HS-27A (cell line): ENCODE measurements at places on chromosomes 7 and 10.
A peak's percentile ranks its signal among the peaks of the same experiment; 100 is the strongest.

- no peak for DNase-seq
Measured at GRCh38 chr7:27124096-27124901, 6.3 kb downstream of the HOXA4 start.

DNA sequence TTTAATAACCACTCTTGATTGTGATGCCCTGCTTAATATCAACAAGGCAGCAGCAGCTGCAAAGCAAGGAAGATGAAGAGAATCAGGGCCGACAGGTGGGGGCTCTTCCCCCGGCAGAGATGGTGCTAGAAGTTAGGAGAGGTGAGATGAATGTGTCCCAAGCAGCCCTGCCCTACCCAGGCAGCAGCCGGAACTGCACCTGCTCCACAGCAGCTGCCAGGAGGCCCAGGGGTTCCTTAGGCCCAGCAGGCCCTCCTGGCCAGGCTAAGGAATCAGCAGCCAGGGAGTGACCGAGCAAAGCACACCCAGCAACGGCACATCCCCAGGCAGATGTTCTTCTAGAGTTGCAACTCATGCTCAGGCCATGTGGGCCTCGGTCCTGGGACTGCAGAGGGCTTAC lies 17.9 kb downstream of the AFAP1L2 start:
- no peak for DNase-seq

DNA sequence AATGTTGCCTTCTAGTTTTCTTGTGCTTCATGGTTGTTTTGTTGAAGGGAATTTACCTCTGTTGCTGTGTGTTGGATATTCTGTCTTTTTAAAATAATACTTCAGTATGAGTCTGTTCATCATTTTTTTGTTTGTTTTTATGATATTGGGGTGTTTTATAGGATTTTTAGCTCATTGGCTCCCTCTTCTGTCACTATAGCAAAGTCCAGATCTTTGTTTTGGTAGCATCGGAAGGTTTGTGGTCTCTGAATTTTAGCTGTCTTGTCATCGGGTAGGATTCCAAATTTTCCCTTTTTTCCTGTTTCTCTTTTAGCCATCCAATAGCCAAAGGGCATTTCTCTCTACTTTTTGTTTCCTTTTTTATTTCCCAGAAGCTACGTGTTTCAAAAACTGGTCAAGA lies 91.4 kb downstream of the EXOC4 start:
- DNase-seq: no peak

- no peak for DNase-seq
Measured at GRCh38 chr7:47078241-47078640, 503.7 kb downstream of the TNS3 start.

GRCh38 chr10:77959384-77959783 lies 32.8 kb upstream of the DLG5 start:
- DNase-seq: no peak

DNA sequence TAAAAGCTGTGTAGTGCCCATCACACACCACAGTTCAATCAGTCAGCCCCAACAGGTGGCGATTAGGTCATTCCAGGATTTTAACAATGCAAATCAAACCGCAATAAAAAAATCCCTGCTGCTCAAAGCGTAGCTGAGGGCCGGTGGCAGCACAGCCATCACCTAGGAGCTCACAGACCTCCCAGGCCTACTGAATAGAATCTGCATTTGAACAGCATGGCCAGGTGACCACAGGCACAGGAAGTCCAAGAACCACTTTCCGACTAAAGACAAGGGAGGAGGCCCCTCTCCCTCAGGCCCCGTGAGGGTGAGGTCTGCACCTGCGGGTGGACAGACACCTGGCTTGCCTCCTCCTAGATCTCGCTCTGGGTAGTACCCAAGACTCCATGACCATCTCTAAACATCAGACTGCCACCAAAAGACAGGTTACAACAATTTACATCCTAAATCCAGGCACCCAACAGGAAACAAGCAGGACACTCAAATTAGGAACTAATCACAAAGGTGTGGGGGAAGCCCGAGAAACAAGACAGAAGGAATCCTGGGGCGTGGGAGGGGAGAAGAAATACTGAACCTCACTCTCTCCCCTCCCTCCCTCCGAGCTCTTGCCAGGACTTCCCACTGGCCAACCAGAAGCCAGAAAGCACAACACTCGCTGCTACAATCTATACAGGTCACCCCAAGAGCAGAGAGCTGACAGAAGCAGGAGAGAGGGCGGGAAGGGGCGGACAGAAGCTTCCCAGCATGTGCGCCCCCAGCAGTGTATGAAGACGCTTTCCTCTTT lies 19.2 kb downstream of the GNA12 start:
- no peak for DNase-seq

DNA sequence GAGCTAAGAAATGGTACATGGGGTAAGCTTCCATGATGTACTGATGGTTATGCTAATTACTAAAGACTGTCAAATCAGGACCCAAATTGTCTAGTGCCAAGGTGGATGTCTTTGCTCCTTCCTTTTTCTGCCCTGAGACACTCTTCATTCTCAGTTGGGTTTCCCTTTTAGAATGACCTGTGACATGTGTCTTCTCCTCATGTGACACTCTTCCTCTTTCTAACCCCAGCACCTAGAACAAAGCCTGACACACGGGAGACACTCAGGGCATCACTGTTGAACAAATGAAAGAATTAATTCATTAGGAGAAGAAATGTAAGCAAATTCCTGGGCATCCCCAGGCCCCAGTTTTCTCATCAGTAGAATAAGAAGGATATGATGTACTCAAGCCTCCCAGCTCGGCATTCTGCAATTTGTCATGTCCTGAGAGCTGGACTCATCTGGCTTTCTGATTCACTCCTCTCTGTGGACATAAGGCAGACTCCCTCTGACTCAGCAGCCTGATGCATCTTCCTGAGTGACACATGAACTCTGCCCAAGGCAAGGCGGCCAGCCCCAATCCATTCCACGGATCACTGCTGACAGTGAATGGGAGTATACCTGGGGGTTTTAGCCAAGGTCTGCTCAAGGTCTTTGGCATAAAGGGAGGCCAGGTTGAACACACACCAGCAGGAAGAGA lies 473.8 kb downstream of the KCNMA1 start:
- DNase-seq: peak; percentile 79

GRCh38 chr10:63628526-63629362 lies 107.5 kb downstream of the REEP3 start:
- DNase-seq: no peak

DNA sequence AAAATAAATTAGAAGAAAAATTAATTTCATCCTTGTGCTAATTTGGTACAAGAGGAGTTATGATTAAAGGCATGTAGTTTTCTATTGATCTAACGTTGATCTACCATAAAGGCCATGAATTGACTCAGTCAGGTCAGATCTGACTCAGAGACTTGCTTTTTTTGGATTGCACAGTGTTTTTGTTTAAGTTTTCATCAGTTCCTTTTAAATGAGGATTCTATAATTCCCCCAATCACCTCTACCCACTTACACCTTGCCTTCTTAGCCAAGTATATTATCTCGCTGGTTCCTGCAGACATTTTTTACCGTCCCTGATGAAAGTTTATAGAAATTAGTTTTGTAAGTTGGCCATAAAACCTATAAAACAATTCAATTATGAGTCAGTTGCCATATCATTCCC lies 132.4 kb upstream of the PALS2 start:
- DNase-seq: no peak

DNA sequence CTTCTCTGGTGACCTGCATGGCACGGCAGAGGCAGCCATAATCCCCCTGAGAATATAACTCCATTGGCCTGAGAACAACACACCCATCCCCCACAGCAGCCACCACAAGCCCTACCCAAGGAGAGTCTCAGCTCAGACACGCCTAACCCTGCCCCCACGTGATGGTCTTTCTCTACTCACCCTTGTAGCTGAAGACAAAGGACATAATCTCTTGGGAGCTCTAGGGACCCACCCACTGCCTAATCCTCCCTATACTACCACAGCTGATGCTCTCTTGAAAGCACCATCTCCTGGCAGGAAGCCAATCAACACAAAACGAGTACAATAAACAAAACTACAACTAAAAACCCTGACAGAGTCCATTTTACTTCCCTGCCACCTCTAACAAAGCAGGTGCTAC lies 30.7 kb upstream of the HPSE2 start:
- no peak for DNase-seq

DNA sequence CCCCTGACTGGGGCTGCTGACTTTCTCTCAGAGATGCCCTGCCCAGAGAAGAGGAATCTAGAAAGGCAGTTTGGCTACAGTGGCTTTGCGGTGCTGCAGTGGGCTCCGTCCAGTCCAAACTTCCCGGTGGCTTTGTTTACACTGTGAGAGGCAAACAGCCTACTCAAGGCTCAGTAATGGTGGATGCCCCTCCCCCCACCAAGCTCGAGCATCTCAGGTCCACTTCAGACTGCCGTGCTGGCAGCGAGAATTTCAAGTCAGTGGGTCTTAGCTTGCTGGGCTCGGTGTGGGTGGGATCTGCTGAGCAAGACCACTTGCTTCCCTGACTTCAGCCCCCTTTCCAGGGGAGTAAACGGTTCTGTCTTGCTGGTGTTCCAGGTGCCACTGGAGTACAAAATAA lies 734.5 kb upstream of the LRRN3 start:
- DNase-seq: no peak

GRCh38 chr7:28296571-28297483 lies 115.5 kb upstream of the CREB5 start:
- DNase-seq: no peak

DNA sequence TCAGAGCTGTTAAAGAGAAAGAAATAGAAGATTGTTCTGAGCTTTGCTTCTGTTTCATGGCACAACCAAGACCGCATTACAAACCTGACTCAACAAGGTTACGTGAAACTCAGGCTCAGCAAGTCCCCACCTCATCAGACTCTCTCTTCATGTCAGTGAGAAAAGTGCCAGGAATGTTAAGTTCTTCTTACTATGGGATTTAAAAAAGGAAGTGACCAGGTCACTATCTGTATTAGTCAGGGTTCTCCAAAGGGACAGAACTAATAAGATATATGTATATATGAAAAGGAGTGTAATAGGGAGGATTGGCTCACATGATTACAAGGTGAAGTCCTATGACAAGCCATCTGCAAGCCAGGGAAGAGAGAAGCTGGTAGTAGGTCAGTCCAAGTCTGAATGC lies 25.4 kb upstream of the PAPSS2 start:
- DNase-seq: no peak

DNA sequence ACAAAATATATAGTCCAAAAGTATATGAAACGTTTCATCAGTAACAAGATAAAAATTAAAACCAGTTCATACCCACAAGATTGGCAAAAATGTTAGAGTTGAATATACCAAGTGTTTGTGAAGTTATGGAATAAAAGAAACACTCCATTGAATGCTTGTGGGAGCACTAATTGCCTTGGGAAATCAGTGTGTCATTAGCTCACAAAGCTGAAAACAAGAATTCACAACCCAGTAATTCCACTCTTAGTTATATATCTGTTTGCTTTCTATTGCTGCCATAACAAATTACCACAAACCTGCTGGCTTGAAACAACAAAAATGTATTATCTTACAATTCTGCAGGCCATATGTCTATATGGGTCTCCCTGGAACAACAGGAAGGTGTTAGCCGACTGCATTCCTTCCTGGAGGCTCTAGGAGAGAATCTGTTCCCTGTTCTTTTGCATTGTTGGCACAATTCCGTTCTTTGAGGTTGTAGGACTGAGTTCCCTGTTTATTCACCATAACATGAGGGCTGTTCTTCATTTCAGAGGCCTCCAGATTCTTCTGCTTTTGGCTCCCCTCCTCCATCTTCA lies 45.7 kb downstream of the SEM1 start:
- no peak for DNase-seq

DNA sequence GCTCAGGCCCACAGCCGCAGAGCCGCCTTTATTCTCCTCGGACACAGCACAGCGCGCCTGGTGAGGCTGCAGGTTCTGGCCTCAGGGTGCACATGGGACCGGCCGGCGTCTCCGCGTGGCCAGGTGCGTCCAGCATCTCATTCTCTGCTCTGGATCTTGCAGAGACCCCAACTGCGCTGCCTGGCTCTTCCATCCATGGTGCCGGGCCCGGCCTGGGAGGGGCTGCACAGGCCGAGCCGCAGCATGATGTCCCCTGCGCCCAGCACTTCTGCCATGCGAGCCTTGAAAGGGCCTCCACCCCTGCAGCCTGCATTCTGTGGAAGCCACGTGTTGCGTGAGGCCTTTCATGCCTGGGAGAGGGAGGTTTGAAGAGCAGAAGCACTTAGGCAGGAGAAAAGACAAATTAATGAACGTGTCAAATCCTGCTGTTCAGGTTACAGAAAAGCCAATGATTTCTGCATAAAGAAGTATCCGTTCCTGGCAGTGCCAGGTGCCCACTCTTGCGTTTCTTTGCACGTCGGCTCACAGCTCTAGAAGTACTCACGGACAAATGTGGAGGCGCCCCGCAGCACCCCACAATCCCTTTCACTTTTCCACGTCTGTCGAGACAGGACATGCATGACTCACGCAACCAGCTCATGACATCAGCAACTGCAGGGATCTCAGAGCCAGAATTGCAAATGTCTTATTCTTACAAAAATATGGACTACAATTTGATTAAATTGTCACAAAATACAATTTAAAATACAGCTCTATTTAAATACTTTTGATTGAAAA lies 571.4 kb downstream of the DNAJB6 start:
- DNase-seq: no peak

- no peak for DNase-seq
Measured at GRCh38 chr10:78552261-78552811, 516.4 kb upstream of the ZMIZ1 start.

- no peak for DNase-seq
Measured at GRCh38 chr10:30062090-30062489, 2.7 kb upstream of the JCAD start.

DNA sequence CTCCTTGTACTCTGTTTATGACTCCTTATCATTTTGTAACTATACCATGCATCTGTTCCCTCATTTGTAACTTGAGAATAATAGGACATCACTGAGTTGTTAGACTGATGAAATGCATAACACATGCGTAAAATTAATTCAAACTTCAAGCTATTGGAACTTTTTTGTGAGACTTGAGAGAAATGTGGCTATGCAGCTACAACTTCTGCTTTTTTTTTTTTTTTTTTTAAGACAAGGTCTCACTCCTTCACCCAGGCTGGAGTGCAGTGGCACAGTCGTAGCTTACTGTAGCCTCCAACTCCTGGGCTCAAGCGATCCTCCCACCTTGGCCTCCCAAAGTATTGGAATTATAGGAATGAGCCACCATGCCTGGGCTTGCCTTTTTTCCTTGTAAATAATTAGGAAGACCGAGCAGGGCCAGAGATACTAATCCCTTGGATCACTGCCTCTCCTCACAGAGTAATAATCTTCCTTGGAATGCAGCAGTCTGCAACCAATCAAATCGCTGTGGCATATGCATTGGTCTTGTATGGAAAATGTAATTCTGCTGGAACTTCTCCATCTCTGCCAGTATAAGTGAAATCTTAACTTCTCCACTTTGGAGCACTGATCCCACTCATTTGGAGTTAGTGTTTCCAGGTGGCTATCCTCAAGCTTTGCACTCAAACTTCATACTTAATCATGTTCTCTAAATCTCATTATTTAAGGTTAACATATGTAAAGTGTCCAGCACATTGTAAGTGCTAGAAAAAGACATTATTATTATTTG lies 2.0 kb upstream of the PANK1 start:
- no peak for DNase-seq

- DNase-seq: no peak
Measured at GRCh38 chr10:95472304-95473088, 88.7 kb downstream of the SORBS1 start.

DNA sequence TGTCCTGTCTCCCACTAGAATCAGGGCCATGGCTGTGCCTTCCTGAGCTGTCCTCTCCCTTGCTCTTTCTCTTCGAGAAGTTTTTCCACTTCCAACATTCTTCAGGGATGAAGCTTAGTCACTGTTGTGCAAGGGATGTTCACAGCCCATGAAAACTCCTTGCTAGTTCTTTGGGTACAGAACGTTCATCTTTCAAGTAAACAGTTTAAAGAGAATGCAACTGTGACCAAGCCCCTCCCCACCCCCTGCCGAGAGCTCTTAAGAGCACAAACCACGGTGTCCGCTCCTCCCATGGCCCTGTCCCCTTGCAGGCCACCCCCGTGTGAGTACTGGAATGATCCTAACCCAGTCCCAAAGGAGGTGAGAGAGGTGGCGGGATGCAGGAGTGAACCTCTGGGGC lies 161.1 kb upstream of the RHEB start:
- DNase-seq: no peak
